ENCODE measurements at places on chromosomes 1 and 21.

GRCh38 chr1:13830616-13831280, 130.8 kb downstream of the PRDM2 start:
- no peak for DNase-seq

GRCh38 chr1:167777269-167777650, 55.5 kb downstream of the MPZL1 start:
- no peak for DNase-seq

DNA sequence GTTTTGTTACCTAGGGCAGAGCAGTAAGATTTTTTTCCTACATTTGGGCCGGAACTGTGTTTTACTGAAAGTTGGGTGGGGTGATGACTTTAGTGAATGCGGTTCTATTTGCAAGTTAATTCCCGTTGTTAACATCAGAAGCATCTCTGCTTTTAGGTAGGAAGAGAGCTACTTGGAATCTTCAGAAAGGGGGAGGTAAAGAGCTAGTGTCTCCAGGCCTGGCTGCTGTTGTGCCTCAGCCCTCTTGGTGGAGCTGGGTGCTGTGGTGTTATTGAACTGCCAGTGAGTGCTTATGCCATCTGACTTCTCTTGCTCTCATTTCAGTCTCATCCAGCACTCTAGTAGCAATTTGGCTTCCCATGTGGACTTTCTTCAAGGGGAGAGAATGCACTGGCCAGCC, 3.4 kb downstream of the KDM4A start:
- DNase-seq, result no peak

GRCh38 chr1:188056011-188056410, 1227.3 kb downstream of the PLA2G4A start:
- DNase-seq, result no peak

DNA sequence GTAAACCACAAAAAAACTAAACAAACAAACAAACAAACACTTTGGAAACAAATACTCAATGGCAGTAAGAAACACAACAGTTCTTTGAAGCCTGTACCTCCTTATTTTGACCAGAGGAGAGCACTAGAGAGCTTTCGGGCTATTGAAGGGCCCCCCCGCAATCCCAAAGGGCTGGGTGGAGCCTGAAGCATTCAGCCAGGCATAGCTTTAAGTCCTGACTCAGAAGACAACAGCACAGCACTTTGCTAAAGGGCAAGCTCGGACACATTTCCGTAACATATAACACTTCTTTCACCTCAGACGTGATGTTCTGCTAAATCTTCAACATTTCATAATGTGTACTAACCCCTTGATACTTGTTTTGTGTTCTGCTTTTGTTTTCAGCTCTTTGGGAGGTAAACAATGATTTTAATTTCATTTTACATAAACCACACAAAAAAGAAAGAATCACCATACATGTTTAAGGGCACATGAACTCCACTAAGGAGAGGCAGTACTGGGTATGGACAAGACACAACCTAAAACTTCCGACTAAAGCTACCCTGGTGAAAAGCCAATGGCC, 9.7 kb upstream of the SHCBP1L start:
- peak; percentile 81 for DNase-seq

- DNase-seq, result no peak
These were observed 11.8 kb downstream of the RTCA start for GRCh38 chr1:100277866-100278265.

DNA sequence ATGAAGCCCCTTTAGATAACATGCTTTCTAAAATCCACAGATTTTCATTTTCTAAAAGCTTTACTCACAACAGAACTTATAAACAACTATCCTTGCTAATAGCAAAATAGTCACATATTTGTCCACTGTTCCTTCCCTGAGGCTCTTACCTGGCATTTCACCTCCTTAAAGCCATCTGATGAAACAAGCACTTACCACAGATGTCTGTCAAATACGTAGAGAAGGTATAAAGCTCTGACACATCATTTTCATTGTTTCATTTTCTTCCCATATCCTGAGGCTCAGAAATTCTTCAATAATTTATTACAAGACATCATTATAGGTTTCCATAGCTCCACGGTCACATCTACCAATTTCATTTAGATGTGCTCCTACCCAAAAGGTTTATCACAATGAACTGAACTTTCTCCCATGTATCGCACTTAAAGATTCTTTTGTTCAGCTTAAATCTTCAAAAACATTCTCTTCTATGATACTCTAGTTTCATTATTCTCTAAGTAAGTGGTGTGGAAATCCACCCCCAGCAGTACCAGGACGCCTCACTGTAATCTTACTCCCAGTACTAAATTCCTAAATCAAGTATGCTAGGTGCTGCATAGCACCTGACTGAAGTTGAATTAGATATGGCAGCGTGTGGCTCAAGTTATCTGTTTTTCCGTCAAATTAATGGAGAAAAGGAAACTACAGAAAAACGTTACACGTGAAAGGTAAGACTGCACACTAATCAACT, 569.6 kb downstream of the SMYD3 start:
- DNase-seq, result no peak

GRCh38 chr1:11180342-11180744, 8.8 kb upstream of the ANGPTL7 start:
- DNase-seq, result no peak

DNA sequence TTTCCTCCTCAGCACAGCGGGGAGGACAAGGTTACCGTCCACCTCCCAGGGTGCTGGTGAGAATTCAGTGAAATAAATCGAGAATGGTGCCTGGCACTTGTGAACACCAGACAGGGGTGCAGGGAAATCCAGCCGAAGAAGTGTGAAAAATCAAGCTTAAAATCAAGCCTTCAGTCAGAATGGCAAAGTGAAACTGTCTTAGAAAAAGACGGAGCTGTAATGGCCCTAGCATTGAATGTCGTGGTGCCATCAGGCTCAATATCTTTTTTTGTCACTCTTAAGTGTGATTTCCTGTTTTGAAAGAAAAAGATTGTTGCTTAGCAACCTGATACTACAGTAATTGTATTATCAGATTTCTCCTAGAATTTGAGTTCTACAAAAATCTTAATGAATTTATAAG, 22.1 kb downstream of the EDARADD start:
- DNase-seq, result no peak

GRCh38 chr21:16248705-16249104, 518.9 kb downstream of the USP25 start:
- no peak for DNase-seq

DNA sequence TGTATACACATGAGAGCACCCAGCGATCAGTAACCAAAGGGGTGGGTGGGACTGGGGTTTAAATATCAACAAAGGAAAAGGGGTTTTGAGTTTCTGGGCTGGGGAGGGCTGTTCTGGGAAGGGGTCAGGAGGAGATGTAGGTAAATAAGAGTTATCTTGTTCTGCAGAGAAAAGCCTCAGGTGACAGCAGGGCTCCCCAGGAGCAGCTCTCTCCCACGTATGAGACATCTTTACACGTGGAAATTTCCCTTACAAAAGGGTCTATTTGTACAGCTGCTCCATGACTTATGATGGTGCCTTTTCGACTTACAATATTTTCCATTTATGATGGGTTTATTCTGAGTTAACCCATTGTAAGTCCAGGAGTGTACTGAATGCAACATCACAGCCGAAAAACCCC, 16.3 kb upstream of the PADI2 start:
- DNase-seq, result no peak

DNA sequence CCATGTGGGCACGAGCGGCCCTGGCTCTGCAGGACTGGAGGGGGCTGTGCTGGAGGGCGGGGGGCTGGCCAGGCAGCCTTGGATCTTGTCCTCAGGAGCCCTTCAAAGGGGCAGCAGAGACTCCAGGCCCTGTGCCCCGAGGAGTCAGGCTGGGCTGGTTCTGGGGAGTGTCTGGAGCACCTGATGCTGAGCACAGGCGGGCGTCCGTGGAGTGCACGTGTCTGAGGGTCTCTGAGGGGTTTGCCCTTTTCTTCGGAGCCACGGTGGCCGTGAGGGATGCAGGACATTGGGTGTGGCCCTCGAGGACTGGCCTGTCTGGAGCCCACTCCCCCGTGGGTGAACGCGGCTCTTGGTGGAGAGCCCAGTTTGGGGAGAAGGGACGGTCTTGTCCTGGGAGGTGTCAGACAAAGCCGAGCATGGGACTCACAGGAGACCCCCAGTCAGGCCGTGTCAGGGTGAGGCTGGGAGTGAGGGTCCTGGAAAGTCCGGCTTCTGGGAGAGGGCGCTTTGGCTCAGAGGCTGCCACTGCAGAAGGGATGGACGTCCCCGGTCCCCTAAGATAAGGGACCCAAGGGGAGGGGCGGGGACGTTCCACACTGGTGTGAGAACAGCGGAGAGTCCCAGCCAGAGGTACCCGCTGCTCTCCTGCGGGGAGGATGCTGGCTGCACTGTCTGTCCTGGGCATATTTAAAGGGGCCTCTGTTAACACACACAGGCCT, 60.8 kb downstream of the COL18A1 start:
- no peak for DNase-seq

GRCh38 chr1:27471477-27471876, 18.5 kb downstream of the WASF2 start:
- no peak for DNase-seq

- no peak for DNase-seq
These were observed 19.8 kb upstream of the ACBD6 start for GRCh38 chr1:180522213-180522515.

DNA sequence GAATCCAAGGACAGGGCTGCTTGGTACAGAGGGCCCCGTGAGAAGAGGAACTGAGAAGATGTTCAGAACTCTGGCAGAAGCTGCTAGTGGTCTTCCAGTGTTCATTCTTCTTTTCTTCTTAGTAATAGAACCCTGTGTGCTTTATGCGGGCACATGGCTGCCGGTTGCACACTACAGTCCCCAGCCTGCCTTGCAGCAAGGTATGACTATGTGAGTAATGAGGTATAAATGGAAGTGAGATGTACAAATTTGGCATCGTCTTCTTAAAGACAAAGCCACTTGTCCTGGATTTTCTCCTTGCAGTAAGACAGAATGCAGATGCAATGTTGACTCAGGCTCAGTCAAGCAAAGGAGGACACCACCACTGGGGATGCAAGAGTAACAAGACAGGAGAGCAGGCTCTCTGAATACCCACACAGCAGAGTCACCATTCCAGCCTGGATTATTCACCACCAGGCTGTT, 15.0 kb upstream of the ATP1B1 start:
- DNase-seq, result no peak

DNA sequence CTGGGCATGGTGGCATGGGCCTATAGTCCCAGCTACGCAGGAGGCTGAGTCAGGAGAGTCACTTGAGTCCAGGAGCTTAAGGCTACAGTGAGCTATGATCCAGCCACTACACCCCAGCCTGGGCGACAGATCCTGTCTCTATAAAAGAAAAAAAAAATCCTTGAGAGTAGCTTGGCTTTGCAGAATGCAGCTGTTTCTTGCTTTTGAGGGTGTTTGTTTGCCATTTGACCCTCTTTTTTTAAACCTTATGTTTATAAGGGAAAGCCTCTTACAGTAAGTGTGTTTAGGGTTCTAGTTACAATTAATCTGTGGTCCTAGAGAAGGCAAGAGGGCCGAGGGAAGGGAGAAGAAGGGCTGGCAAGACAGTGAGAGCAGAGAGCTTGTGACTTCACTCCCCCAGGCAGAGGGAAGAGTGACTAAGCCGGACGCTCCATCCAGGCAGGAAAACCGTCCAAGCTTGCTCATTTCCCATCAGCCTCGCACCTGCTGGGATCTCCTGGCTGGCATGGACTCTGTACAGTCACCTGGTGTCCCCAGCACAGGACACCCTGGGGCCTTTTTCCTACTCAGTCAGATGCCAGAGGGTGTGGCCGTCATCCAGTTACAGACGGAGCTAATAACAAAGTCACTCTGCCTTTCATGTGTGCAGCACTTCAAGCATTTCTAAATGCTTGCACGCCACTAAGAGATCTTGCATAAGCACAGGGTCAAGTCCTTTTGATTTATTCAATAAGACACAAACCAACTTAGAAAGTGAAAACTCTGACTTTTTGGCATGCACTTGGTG, 55.5 kb upstream of the PSEN2 start:
- DNase-seq, result peak; percentile 62

Data from right forelimb (tissue), 1 donor.